HT-29 (cell line): ENCODE measurements at places on chromosomes 5 and 9.

DNA sequence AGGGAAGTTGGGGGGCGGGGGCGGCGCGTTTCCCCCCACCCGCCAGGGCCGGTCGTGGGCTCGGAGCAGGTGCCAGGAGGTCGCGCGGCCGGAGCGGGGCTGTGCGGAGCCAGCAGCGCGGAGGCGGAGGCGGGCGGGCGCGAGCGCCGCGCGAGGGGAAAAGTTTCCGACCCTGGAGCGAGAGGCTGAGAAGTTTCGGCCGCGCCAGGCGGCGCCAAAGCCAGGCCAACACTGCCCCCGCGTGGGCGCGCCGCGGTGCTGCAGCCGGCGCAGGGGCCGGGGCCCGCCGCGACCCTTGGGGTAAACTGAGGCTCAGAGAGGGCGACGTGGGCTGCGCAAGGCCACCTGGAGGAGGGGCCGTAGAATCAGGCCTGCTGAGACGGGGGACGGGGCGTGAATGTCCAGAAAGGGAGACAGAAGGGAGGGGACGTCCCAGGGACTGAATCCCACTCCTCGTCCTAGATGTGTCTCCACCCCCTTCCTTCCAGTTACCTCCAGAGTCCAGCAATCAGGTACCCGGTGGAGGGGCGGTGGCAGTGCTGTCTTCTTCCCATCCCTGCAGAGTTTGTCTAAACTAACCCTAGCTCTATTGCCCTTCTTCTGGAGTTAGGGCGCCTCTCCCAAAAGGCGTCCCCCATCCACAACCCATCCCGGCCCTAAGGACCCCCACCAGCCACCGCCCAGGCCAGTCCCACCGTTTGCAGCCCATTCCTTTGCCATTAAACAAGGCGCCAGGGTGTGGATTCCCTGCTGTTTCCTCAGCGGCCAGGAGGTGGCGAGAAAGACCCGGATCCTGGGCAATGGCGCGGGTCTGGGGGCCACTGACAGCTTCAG lies 10.2 kb downstream of the C9orf50 start:
- peak; percentile 73 for DNase-seq

GRCh38 chr5:131357739-131358561 lies 94.1 kb downstream of the CDC42SE2 start:
- DNase-seq, result no peak

DNA sequence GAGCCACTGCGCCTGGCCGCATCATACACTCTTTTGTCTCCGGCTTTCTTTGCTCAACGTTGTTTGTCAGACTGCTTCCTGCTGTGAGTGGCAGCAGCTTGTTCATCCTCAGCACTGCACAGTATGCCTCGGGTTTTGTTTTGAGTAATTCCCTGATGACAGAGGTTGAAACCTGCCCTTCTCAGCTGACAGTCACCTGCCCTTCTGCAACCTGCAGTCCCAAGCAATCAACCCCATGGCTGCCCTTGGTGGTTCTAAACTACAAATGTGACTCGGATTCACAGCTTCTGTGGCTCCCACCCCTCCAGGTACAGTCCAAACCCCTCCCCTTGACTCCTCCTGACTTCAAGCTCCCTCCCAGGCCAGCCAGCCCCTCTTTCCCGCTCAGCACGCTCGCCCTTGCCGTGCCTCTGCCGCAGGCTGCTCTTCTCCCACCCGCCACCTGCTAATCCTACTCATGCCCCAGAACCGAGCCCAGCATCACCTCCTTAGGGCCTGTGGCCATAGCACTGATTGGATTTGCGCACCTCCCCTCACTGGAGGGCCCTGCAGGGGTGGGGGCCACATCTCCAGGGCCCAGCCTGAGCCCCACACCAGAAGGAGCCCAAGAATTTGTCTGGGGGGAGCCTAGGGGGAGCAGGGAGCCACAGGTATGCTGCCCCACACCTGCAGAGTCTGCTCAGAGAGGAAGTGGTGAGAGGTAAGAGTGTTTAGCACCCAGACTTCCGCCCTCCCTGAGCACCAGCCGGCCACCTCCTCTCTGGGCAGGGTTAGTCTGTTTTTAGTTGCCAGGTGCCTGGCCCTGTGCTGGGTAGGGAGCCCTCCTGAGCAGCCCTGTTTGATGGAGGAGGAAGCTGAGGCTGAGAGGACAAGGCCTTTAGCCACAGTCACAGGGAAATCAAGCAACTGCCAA lies 10.1 kb downstream of the EEIG1 start:
- peak; percentile 29 for DNase-seq

DNA sequence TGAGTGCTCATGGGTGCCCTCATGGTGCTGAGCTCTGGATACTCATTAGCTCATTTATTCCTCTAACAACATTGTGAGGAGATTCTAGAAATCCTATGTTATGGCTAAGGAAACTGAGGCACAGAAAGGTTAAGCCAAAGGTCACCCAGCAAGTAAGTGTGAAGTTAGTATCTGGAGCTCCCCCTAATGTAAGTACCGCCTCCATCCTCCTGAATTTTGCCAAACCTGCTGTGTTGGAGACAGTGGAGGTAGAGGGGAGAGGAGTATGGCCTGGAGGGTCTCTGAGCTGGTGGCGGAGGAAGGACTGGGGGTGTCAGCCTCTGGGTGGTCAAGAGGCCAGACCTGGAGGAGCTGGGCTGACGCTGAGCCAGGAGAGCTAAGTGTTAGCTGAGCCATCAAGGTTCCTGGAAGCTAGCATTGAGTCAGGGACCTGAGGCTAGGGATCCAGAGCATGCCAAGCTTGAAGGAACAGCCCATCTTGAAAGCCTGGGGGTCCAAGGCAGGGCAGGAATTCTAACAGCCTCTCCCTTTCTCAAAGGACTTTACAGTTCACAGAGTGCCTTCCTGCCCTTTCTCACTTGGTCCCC lies 114.8 kb downstream of the RGS3 start:
- no peak for DNase-seq

DNA sequence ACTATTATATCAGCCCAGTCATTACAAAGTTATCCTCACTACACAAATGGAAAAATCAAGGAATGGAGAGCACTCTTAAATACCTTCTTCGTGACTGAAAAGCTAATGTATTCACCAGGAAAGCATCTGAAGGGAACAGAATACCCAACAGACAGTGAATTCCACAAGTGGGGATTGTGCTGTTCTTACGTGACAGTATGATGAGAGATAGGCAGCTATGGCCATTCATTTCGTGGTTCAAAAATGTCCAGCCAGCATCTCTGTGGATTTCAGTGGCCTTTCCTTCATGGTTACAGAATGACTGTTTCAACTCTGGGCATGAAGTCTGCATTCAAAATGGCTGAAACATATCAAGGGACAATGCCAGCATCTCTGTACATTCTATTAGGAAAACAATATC lies 323.8 kb downstream of the PRELID2 start:
- DNase-seq, result no peak

- no peak for DNase-seq
Observed at GRCh38 chr9:35852876-35853865, 17.0 kb downstream of the OR13J1 start.

DNA sequence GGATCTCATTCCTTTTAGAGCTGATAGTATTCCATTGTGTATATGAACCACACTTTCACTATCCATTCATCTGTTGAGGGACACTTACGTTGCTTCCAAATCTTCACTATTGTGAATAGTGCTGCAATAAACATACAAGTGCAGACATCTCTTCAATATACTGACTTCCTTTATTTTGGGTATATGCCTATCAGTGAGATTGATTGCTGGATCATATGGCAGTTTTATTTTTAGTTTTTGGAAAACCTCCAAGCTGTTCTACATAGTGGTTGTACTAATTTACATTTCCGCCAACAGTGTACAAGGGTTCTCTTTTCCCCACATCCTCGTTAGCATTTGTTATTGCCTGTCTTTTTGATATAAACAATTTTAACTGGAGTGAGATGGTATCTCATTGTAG lies 33.8 kb upstream of the LECT2 start:
- DNase-seq, result no peak

DNA sequence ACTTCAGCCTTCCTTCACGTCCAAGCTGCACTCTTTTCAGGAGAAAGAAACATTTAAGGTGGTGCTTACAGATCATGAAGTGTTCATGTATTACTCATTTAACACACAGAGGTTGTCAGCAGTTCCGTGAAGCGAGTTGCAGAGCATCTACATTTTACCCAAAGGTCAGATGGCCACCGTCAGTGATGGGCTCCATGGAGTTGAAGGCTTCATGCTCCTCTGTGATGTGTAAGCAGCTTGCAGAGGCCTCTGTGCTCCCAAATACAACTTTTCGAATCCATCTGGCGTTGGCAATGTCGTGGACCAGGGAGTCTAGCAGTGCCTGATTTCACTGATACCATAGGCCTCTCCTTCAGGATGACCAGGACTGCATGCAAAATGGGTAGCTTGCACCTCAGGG lies 53.7 kb upstream of the DMRT3 start:
- no peak for DNase-seq

DNA sequence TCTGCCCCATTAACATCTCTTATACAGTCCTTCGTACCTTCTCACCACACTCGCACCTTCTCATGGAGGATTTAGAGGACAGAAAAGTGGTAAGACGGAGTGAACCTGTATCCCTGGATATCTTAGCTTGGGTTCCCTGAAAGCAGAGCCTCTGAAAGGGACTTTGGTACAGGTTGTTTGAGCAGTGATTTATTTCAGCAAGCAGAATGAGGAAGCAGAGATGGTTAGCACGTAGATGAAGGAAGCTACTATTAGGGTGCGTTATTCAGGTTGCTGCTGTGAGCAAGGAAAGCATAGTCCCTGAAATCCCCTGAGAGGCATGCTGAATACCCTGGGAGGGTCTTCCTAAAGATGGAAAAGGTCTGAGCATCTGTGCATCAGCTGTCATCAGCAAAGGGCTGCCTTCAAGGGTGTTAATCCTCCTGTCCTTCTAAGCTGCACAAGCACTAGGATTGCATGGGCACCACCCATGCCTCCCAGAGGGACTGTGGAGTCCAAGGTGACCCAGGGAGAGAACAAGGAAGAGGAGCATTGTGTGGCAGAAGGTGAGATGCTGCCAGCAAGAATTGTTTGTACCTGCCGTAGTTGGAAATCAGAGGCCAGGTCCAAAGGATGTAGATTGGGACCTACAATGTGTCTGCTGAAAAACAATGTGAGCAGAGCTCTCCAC lies 273.7 kb downstream of the RASEF start:
- DNase-seq, result no peak

GRCh38 chr5:135635451-135635850 lies 56.7 kb upstream of the CXCL14 start:
- no peak for DNase-seq

- DNase-seq, result peak; percentile 58
Observed at GRCh38 chr9:136409557-136410455, 608 bp downstream of the ENTR1 start.

DNA sequence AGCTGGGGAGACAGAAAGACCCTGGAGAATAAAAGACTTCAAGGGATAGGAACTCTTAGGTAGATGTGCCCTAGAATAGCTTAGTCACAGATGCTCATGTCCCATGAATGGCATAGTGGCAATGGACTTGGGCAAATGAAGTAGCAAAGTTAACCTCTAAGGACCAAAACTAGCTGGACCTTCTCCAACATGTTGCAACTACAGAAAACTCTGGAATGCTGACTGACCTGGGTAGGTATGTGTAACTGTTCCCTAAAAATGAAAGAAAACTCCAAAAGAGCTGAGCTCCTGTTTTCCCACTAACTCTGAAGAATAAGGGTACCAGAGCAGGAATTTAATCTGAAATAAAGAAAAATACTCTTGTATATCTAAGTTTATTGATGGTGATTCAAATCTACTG lies 12.5 kb upstream of the LPAR1 start:
- DNase-seq, result no peak

DNA sequence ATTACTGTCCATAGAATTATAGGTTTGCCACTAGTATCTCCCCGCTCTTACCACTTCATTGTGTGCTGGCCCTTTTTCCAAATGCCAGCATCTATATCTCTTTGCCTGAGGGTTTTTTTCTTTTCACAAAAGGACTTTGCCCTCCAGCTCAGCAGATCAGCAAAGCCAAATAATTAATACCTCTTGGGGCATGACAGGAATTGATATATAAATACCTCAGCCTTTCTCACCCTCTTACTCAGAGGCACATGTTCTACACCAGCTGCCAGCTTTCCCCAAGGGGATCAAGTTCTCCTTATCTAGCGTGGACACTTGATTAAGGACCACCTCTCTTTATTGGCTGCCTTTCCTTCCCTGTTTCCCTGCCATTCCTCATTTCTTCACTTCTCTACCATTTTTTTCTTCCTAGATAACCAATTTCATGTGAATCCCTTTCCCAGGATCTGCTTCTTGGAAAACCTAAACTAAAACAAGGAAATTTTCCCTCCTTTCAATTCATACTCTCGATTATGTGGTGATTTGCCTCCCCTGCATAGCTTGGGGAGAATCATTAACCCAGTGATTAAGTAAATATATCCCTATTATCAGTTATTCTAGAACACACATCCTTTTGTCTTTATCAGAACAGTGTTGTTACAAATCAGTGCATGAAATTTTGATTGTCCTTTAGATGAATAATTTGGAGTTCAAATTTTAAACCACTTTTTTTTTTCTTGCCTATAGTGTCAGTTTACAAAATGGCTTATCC lies 6.9 kb upstream of the NUDT12 start:
- DNase-seq, result peak; percentile 5

DNA sequence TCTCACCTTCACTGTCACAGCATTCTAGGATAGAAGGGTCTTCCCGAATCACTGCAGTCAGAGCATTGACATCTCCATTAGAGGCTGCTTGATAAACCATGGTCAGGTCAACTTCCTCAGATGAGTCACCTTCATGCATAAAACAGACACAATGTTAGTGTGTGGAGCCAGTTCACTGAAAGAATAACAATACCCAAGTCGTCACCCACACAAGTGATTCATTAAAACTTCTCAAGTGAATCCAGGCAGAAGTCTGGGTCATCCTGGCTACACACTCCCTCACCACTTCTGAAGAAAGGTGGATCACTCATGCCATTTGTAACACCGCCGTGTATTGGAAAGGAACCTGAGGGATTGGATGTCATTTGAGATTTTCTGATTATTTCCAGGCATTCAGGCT lies 49.6 kb downstream of the ANKRD55 start:
- DNase-seq, result no peak

DNA sequence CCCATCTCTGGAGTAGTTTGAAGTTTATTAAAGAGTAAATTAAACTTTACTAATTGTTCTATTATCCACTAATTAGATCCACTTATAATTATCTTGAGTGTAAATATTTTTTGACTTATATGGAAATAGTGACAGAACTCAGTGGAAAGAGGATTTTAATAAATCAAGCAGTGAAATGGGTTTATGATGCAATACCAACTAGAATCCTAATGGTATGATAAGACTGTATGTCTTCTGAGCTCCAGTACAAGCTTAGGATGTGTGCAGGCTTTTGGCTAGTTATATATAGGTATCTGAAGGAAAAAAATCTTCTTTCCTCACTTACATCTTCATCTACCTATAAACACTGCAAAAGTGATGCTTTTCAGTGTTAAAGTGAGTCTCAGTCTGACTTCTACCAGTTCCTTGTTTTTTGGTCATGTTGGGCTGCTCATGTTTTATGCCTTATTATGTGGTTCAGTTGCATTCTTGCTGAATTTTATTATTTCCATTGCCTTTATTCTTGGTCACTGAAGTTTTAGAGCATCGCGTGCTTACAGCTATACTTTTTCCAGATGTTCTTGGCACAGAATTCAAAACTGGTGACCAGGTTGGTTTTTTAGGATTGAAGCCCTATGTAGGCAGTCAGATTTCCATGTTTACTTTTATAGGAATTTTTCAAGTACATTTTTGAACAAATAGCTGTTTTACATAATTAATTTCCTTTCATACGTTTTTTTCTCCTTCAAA lies 30.5 kb downstream of the XRCC4 start:
- DNase-seq, result no peak
